ENCODE measurements at places on chromosomes 12 and 14.

- no peak for DNase-seq
Measured at GRCh38 chr12:132461526-132461925, 28.4 kb upstream of the FBRSL1 start.

DNA sequence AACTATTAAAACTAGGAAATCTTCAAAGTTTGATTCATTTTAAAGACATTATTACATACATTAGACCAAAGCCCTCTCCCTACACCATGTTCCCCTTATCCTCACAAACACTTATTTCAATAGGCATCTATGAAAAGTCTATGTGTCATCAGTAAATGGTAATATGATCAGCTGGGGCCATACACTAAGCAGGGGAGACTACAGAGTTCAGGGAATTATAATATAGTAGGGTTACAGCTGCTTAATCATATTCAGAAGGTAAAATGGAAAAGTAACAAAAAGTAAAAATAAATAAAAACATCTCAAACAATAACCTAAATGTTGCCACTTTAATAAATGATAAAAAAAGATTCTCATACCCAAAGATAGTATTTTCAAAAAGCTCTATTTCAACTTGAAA is 29.1 kb downstream of the PAWR start:
- DNase-seq: no peak

DNA sequence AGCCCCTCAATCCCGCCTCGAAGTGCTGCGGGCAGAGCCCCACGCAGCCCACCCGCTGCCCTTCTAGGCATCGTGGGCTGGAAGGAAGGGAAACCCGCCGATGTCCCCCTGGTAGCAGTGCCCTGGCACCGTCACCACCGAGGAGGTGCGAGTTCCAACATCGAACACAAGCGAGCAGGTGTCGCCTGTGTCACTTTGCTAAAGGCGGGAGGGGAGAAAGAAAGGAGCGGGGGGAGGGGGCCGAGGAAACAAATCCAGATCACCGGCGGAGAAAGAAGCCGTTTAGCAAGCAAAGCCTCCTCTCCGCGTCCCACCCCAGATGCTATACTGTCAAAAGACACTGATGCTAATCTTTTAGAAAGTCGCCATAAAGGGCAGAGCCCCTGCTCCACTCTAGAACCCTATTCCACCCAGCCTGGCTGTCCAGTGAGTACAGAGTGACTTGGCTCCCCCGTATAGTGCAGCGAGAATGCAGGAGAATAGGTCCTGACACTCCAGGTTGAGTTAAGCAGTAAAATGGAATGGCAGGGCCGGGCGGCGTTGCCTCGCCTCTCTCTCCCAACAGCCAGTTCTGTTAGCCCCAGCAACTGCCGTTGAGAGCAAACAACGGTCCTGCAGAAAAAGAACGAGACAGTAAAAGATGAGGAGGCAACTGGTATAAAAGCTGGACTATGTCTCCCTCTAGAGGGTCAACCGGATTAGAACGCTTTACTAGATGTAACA is 67.9 kb upstream of the USP15 start:
- DNase-seq: peak; percentile 29

DNA sequence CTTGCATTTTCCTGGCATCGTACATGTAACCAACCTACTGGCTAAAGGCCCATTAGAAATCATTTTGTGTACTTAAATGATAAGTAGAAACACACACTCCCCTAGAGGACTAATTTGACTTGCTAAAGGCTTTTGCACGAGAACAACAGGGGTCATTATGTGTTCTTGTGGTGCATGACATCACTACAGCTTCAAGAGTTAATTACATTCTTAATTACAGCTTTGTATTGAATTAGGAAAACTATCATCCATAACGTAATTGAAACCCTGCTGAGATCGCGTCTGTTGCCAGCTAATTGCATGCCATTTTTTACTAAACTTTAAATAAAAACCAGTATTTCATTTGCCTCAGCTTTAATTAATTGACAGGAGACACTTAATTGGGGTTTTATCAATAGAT is 51.4 kb downstream of the TMEM132C start:
- DNase-seq: no peak
